Inflammatory macrophage treated with lipopolysaccharide for 4 hours (primary cell): ENCODE measurements at places on chromosomes 1 and 21.

DNA sequence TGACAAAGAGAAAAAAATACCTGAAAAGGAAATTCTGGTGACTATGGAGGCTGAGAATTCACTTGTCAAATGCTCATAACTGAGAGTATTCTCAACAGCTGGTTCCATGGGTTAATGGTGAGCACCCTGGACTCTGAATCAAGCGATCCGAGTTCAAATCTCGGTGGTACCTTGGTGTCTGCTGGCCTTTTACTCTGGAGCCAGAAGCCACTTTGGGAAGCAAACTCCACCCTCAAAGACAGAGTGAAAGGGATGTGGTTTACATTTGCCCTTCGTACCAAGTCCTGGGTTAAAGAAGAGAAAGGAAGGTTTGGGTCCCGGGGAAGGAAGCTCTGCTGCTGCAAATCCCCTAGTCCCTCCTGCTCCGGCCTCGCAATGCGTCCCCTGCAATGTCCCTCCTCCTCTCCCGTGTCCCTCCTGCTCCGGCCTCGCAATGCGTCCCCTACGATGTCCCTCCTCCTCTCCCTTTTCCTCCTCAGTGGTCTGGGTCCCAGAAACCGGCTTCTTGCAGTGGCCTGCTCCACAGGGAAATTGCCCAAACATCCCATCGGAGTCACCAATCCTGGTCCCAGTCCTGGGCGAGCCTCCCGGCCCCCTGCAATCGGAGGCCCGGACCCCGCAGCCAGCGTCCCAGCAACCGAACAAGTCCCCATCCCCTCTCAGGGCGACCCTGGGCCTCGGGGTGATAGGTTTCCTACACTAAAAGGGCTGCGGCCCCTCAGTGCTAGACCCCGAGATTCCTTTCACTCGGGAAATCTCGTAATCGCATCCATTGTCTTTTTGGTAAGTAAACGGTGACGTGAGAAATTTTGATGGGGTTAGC lies 129.4 kb downstream of the PPIAL4G start:
- peak; percentile 50 for DNase-seq

DNA sequence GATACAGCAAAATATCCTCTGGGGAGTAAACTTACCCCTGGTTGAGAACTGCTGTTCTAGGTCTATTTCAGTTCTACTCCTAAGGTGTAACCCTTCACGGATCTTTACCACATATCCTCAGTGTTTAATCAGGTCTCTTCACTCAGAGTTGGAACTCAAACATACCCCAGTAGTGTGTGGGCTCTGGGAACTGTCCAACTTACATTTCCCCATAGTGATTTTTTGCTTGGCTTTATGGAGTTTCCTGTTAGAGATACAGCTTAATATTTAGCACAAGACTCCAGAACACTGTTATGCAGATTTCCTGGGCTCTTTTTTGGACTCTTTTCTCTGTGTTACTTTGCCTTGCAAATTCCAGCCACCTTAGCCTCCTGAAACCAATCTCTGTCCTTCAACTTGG lies 26.7 kb upstream of the LIN9 start:
- no peak for DNase-seq

- DNase-seq, result peak; percentile 60
These were observed 20.7 kb downstream of the C1QB start for GRCh38 chr1:22673486-22674409.

DNA sequence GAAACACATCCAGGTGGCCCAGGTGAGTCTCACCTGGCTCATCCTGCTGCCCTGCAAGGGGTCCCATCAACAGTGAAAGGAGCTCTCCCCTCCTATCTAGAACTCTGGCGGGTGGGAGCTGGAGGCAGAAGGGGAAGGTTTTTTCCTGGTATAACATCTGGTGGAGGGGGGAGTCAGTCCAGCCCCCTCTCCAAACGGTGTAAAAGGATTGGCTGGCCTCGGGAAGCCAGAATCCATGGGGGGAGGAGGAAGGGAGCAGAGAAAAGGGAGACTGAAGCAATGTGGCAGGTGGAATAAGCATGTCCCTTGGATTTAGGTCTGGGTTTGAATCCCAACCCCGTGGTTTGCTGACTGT lies 1.2 kb upstream of the CAMK2N1 start:
- DNase-seq, result no peak

- no peak for DNase-seq
These were observed 244.4 kb downstream of the AKT3 start for GRCh38 chr1:243605604-243606003.

DNA sequence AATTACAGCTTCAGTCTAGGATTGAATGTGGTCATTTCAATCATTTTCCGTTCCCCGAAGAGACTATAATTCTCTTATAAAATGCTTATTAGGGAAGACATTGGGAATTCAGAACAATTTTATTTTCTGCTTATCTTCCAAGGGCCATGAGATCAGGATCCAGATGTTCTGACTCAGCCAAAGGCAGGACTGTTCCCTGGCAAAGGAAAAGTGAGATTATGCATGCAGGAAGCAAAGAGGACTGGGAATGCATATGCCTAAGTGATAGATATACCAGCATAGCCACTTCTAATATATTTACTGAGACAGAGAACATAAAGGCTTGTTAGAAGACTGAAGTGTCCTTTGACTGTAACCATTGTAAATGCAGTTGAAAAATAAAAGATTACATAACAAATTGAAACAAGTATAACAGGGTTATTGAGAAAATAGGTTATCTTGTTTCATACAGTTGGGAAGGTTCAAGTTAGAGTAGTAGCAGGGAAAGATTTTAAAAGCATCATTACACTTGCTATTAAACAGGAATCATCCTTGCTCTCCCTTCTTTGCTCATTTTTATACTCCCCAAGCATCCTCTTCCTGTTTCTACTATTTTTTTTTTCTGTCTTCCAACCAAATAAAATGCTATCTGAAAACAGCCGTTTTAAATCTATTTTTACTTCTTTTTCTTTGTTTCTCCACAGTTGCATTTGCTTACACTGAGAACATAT lies 439.6 kb upstream of the ADAMTS5 start:
- no peak for DNase-seq

- DNase-seq, result no peak
These were observed 10.3 kb downstream of the POFUT2 start for GRCh38 chr21:45277101-45278045.

DNA sequence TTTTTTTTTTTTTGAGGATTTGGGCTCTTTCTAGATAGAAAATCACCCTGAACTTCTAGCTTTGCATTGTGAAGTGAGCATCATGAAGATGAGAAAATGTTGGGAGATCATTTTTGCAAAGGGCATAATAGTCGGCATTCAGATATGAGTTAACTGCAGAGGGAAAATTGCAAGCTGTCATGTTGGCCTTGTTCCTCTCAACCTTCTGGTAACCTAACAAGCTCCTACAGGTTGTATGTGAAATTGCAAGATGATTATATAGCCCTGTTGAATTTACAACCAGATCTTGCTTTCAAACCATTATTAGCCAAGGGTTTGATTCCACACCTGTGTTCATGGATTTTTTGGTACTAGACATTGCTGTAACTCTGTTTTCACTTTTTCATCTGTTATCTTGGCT lies 2.2 kb downstream of the ELOA start:
- DNase-seq, result peak; percentile 59

GRCh38 chr1:25817840-25818501 lies 1.8 kb upstream of the MTFR1L start:
- DNase-seq, result no peak

DNA sequence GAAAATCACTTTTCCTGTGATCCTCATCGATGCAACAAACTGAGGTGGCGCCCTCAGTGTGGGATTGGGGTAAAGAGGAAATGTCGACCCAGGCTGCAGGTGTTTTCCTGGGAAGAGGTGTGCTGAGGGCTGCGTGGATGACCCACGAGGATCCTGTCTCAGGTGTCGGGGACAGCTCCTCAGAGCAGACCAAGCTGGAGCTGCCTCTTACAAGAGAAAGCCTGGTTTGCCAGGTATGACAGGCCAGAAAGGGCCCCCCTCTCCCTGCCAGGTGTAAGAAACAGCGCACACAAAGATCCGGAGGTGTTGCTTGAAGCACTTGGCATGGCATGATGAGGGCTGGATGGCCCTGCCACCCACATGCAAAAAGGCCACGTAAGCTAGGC lies 12.6 kb downstream of the FHAD1 start:
- DNase-seq, result no peak

DNA sequence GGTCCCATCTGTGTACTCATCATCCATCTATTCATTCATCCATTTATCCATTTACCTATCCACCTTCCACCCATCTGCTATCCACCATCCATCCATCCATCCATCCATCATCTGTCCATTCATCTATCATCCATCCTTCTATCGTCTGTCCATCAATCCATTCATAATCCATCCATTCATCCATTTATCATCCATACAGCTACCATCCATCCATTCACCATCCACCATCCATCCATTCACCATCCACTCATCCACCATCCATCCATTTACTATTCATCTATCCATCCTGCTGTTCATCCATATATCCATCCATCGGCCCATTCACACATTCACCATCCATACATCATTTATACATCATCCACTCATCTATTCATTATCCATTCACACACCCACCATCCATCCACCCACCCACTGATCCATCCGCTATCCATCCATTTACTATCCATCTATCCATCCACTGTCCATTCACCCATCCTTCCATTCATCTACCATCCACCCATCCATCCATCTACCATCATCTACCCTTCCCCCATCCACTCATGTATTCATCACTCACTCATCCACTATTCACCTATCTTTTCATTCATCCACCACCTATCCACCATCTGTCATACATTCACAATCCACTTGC lies 96.4 kb downstream of the TRIM11 start:
- DNase-seq, result no peak

DNA sequence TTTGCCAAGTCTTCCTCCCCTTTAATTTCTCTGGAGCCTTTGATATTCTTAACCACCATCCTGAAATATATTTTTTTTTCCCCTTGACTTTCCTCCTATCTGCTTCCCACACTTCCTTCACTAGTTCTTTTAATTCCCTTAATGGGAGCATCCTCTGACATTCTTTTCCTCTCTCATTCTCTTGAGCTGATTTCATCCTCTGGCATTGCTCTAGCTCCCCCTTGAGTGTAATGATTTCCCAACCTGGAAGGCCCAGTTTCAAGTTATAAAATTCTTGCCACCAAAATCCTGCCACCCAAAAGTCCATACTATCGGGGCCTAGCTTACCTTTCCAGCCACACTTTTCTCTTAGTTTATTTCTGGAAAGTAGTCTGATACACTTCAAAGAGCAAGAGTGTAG lies 39.5 kb upstream of the UBE2U start:
- DNase-seq, result no peak

DNA sequence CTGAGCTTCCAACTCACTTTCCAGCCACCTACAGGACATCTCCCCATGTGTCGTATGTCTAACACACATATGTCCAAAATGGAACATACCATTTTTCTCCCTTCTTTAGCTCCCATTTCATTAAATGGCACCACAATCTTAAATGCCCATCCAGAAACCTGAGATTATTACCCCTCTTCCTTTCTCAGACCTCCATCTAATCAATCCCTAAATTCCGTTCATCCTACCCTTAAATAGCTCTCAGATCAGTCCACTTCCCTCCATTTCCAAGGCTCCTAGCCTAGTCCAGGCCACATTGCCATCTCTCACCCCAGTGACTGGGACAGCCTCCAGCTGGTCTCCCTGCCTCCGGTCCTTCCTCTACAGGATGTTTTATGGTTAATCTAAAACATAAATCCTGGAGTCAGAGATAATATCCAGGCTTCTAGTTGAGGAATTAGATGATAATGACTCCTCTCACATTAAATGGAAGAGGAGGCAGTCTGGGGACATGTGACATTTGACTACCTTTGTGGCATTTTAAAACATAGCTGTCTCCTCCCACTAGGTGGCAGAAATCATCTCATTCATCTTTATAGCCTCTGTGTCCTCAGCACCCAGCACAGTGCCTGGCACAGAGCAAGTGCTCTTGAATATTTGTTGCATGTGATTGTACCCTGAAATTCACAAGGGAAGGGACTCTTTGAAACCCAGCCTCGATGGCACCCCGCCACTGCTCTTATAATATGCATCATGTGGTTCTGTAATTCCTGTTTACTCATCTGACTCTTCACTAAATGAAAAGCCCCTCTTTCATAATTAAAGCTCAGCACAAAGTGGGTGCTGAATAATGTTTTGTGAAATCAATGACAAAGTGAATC lies 102.3 kb downstream of the TMEM53 start:
- DNase-seq, result peak; percentile 27

GRCh38 chr1:204263254-204263910 lies 49.6 kb upstream of the GOLT1A start:
- DNase-seq, result no peak

GRCh38 chr1:24930260-24931145 lies at the start of gene RUNX3:
RUNX3 (minus strand) TSS chr1:24930276; CDS start chr1:24929868, 408 bp downstream.
- peak; percentile 90 for DNase-seq

DNA sequence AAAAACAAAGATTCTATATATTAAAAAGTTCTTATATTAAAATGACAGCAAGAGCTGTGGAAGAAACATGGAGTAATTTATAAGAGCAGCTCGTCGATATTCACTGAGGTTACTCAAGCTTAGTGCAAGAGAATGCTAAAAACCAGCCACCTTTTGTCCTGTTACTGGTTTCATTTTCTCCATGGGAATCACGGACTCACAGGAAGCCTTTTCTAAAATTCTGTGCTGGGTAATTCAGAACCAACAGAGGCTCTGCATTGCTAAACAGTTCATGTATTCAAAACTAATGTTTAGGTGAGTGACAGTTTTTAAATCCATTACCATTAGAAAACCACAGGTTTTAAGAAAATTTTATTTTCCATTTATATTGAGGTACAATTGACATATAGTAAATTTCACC lies 147.8 kb upstream of the MAP1LC3C start:
- DNase-seq, result peak; percentile 21

- no peak for DNase-seq
These were observed 26.5 kb downstream of the TRIM45 start for GRCh38 chr1:117094841-117095604.

DNA sequence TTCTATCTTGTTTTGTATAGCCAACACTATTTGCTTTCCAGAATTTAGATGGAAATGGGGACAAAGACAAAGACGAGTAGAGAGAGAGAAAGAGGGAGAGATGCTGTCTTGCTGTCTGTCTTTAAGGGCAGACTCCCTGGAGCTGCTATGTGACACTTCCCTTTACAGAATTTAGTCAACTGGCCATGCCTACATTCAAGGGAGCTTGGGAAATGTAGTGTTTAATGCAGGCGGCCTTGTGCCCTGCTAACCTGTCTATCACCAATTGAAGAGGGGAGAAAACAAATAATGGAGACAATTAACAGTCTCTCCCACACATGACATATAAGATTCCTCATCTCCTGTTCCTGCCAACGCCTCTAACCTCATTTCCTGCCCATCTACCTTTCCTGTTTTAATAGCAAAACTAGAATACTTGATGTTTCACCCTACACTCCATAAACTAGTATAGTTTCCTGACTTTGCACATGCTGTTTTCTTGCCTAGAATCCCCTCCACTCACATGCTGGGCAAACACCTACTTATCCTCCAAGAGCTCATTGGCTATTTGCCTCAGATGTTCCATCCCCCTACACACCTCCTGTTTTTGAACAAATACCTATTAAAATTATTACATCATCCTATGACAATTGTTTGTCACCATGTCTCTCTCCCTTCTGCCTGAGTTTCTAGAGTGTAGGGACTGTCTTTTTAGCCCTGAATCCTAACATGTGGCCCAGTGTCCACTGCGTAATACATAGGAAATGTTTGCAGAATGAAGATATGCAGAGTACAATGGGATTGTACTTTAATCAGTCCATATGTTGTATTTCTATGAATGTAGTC lies 117.2 kb downstream of the SLC25A24 start:
- no peak for DNase-seq

GRCh38 chr1:67719329-67720196 lies 34.6 kb downstream of the GADD45A start:
- no peak for DNase-seq

- no peak for DNase-seq
These were observed 215.9 kb downstream of the TOMM20 start for GRCh38 chr1:234912548-234913277.
